ENCODE measurements at places on chromosomes 11 and 22.

GRCh38 chr11:115765803-115766239, 261.6 kb upstream of the CADM1 start:
- ATAC-seq = no peak

GRCh38 chr11:74818283-74818946, 69.8 kb downstream of the RNF169 start:
- ATAC-seq = no peak

DNA sequence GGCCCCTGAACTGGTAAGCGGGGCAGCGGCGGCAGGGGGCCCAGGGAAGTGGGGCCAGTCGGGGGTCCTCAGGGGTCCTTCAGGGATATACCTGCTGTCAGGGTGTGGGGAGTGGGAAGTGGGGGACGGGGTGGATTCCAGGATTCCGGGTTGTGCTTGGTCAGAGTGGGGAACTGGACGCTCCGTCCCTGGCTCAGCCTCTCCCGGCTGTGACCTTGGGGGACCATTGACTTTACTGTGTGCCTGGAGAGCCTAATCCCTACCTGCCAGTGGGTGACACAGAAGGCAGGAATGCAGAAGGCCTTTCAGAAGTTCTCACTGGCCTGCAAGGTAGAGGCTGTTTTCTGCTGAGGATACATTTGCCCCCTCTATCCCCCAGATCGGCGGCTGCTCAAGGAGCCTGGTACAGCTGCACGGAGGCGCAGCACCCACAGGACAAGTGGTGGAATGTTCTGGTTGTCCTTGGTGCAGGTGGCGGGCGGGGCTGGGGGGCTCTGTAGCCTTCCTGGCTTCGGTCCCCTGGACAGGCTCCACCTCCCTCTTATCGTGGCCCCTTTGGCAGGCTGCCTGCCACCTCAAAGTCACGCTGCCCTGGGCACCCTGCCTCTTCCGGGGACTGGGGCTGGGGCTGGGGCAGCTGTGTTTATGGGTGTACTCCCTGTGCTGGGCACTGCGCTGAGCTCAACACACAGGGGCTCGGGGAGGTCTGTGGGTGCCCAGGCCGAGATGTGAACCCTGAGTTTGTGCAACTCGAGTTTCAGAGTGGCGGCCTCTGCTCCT, 18.4 kb downstream of the KCNQ1 start:
- no peak for ATAC-seq

DNA sequence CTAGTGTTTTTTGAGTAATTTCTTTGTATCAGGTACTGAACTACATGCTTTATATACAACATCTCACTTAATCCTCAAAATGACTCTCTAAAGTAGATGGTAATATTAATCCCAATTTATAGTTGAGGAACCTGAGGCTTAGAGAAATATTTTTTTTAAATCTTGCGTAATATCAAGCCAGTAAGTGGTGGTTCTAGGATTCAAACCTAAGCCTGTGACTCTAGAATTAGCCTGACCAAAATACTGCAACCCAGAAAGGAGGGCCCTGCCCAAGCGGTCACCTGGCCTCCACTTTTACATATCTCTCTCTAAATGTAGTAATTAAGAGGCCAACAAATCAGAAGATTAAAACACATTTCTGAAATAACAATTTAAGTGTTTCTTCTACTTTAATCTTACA, 28.6 kb downstream of the SLC36A4 start:
- ATAC-seq = no peak

DNA sequence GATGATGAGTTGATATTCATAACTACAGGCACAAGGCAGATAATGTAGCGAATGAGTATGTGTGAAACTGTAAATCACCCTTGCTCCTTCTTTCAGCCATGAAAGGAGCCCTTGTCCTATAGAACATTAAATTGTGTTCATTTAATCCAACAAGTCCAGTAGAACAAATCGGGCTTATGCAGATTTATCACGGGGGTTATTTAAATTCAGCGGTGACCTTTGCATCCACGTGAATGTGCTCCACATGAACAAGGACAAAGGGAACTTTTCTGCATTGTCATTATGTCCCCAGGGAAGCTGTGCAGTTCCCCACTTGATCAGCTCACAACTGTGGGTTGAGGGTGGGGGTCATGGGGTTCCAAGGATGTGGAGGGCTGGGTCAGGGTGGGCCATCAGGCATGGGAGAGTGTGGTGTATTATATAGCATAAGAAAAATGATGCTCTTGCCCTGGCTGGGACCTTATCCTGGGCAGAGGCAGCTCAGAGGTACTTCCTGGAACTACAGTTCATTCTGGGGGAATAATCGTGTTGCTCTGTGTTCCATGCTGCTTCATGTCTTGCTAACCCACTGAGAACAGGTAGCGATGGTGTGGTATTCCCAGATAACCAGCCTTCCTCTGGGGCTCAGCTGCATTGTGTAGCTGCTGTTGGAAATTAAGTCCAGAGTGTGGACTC, 306.6 kb downstream of the FAT3 start:
- no peak for ATAC-seq
